Activated CD4-positive, alpha-beta T cell treated with anti-CD3 and anti-CD28 coated beads, Interleukin-2, Interleukin-4, amounts not matched to agents 100 ng/mL and 50 ng/mL, durations not matched to agents 16 hours and 8 hours (primary cell): ENCODE measurements at places on chromosomes 3 and 15.

- no peak for DNase-seq
Measured at GRCh38 chr15:81940467-81941451, 105.1 kb downstream of the MEX3B start.

DNA sequence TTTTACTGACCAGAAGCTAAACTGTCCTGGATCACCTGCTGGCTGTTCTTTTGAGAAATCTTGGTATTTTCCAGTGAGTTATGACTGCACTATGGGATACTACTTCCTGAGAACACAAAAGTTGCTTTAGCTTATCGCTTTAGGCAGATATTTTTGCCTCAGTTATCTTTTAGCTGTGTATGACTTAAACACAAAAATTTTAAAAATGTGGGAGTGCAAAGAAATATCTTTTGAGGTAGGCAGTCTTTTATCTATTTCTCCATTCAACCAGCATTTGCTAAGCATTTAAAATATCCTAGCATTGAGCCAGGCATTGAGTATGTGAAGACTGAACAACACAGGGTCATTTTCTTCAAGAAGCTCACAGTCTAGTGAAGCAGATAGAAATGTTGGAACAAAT is 981.9 kb downstream of the FHIT start:
- DNase-seq: no peak

GRCh38 chr3:65398953-65399352 is 639.8 kb downstream of the MAGI1 start:
- no peak for DNase-seq

DNA sequence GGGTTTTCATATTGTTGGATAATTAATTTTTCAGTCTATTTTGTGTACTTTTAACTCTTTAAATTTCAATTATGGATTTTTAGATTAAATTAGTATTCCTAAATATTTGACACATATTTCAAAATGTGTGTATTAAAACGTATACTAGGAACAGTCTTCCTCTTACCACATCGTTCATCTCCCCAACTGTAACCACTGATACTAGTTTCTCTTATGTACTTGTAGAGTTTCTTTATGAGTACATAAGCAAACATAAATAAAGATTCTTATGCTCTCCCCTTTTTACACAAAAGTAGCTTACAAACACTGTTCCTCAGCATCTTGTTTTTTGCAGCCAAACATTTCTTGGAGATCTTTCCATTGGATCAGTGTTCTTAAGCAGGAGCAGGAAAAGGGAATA is 45.9 kb downstream of the CMSS1 start:
- DNase-seq: no peak

- no peak for DNase-seq
Measured at GRCh38 chr3:182121401-182121800, 409.7 kb downstream of the SOX2 start.

DNA sequence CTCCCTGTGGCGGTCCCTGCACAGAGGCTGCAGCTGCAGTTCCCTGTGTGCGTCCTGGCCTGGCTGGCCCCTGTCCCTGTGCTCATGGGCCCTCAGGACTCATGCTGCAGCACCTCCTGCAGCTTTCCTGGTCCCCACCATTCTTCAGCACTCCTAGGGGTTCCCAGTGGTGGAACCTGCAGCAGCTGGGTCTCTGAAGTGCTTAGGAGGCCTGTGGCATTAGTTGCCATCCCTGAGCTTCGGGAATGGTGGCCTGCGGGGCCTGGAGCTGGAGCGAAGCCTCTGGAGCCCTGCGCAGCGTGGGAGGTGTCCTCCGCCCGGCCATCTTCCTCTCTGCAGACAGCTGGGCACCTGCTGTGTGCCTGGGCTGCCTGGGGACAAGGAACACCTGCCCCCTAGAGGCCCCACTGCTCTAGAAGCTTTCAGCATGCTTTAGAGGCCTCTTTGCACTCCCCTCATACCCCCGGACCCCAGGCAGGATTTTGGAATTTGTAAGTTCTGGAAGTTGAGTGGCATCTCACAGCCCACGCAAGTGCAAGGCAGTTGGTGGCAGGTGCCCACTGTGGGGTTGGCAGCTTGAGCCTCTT is 13.1 kb downstream of the PLXNA1 start:
- DNase-seq: no peak

DNA sequence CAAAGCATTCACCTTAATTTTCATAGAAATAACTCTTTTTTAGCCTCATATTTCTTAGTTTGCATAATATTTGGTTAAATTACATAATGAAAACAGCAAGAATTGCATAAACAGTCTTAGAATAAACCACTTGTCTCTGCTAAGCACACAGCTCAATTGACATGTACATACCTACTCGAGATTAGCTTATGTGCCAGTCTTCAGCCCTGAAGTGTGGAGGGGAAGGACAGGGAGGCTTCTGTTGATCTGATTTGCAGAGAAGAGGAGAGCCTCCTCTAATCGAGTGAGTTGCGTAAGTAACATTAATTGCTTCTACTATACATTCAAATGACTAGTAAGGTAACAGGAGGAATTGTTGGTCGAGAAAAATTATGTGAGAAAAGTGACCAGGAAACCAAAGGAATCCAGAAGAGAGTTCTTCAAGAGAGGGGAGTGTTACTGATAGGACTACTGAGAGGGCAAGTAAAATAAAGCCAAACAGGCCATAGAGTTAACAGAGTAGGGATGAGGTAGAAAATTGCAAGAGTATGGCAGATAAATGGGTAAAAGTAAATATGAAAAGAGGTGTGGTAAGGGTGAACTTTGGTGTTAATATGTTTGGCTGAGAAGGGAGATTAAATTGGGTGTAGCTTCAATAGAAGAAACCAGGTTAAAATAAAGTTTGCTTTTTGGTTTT is 7.1 kb upstream of the GOLIM4 start:
- DNase-seq: no peak

GRCh38 chr15:31125061-31125460 is 23.5 kb upstream of the TRPM1 start:
- no peak for DNase-seq

GRCh38 chr3:196350067-196350466 is 11.9 kb upstream of the TM4SF19 start:
- DNase-seq: no peak

- peak; percentile 42 for DNase-seq
Measured at GRCh38 chr3:158658889-158659288, 13.6 kb downstream of the LXN start.

DNA sequence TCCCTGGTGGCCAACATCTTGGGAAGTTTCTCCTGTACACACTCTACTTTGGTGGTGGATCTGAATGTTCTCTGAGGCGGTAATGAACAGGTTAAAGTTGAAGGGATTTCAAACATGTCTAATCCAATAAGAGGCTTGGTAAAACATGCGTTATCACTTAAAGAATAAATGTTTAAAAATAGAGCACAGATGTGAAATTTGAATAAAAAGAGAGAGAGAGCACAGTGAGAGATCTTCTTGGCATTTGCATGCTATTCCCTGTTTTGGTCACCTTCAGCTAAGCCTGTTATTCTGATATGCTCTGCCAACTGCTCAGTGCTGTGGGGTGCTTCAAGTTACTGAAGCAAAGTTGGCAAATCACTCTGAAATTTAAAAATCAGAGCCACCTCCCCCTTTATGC is 237.7 kb upstream of the WNT5A start:
- no peak for DNase-seq

GRCh38 chr15:94231723-94232468 is 535 bp downstream of the MCTP2 start:
- no peak for DNase-seq

DNA sequence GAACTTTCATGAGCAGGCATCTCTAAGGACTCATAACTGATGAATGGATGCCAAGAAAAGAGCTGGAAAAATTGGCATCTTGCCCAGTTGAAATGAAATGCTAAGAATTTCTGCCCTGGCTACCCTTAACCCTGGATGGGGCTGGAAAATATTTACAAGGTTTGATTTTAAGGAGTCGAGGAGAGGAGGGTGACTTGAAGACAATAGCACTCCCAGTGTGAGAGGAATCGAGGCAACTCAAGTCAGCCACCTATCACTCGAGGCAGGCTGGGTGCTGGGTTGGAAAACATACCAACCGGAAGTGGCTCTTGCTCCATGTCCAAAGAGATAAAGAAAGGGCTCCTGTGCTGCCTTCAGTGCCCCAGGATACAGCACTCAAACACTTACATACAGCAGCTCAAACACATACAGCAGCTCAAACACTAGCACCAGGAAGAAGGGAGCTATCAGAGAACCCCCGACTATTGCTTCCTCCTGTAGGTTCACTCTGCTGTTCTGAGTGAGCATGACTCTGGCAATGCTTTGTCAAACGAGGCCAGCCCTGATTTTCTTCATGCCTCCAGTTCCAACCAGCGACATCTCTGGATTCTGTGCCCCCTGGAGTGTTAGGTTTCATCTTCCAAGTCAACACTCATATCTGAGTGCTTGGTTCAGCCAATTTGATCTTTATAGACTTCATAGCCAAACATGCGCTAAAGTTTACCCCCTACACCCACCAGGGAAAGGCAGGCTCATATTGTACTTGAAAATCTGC is 4.9 kb downstream of the PRICKLE2 start:
- no peak for DNase-seq

GRCh38 chr3:153210660-153211059 is 48.6 kb downstream of the RAP2B start:
- no peak for DNase-seq

DNA sequence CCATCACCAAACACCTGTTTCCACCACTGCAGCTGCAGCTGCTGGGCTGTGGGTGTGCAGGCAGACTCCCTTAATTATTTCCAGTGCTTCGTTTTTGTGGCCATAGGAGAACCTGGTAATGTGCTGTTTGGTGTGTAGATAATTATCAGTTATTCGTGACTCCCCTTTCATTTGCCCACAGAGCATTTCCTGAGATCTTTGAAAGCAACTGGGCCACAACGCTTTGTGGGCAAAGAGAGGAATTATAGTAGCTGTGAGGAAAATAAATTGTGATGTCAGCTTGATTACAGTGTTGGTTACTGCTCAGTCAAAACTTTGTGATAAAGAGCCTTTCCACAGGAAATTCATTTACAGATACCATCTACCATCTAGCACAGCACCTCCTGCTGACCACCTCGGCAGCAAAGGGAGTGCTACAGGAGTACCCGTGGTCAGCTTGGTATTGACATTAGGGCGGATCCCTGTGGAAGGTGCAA is 193.3 kb upstream of the SLCO3A1 start:
- no peak for DNase-seq

DNA sequence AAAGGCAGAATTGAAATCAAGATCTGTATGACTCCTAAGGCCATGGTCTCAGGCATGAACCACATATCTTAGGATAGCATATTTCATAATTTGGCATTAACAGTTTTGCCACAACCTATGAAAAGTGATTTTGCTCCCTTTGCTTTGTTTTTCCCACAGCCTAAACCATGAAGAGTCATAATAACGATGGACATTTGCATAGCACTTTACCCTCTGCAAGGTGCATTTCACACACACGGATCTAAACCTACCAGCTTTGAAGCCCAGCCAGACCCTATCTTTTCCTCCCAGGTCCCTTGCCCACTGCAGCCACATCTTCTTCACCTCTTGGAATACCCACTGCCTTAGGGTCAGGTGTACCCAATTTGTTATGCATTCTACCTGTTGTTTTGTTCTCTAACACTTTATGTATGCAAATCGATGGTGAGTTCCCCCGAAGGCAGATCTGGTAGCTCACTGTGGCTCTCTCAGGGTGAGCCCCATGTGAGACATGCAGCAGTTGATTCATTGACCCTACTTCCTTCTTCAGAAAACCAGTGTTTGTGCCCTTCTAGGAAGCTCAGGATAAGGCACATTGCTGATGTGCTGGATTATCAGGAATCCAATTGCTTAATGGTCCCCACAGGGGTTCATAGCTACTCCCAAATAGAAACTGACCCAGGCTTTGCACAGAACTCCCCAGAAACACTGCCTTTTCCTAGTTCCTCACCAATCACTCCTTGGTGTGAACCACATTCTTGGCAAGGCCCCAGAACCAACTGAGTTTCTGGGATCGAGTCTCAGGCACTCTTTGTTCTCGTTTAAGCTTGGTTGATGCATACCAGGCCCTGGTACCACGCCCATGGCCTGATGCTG is 8.7 kb downstream of the ARHGAP31 start:
- no peak for DNase-seq

- no peak for DNase-seq
Measured at GRCh38 chr3:98969295-98969694, 67.8 kb upstream of the DCBLD2 start.

DNA sequence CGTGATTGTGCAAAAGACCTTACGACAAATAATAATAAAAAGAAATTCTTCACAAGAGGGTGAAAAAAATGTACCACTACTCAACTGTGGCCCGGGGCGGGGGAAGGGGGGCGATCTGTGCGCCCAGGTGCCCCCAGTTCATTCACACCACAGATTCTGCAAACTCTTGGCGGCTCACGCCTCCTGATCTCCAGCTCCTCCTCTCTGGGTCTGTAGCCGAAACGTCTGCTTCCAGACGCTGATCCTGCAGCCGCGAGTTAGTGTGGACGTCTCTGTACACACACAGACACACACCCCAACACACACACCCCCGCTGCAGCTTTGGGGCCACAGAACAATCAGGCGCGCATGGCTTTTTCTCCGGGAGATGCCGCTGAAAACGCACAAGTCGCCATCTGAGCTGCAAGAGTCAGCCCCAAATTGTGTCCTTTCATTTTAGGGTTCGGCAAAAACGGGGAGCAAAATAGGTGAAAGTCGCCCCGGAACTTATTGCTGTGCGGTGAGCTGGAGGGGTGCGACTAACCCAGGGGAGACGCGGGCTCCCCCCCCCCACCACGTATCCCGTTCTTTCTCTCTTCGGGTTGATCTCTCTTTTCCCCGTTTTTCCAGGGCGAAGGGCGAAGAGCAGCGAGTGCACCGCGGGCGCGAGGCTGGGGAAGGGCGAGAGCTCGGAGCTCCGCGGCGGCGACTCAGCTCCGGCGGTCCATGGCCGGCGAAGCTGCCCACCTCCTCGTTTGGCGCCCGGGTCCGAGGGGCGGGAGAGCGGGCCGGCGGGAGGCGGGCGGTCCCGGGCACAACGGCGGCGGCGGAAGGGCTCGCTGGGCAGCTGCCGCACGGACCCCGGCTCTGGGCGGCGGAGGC is 505 bp upstream of the WNT5A start:
- DNase-seq: no peak

- DNase-seq: no peak
Measured at GRCh38 chr15:32819448-32819847, 101.6 kb downstream of the GREM1 start.

DNA sequence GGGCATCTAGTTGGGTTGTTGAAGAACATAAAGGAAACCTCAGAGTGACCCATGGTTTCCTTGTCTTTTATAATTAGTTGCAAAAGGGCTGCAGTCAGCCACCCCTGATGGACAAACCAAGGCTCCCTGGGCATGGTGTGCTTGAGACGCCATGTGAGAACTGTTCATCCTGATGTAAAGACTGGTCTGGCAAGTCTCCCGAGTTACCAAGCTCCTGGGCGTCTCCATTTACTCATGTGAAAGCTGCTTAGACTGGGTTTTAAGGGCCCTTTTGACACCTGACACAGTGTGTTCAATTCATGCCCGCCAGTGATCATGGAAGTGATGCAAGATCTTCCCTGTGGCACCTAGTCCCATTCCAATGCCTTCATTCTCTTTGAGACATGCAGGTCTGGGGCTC is 49.4 kb downstream of the GRK7 start:
- no peak for DNase-seq
